Gastrocnemius medialis (tissue), 4 donors: ENCODE measurements at places on chromosomes 1 and 21. TPM values are rescaled to one million over a fixed set of nuclear protein-coding genes. Genes with fewer than 3 reads are reported as not detected.

RXFP4 gene
- not detected for total RNA-seq

GRCh38 chr21:34202553-34203372 lies 129.4 kb downstream of the MRPS6 start:
- peak; percentile 43 for DNase-seq
- H3K27ac ChIP-seq = peak overlapping the region; percentile 84
- H3K36me3 ChIP-seq = no peaks in the 10 kb centered on the region
- H3K4me1 ChIP-seq = peaks cover 43% of the 10 kb centered on the region
- H3K4me3 ChIP-seq = no peak overlapping the region

- H3K27me3 ChIP-seq = no peaks in the 10 kb centered on the region
- no peak for DNase-seq
- H3K36me3 ChIP-seq = no peaks in the 10 kb centered on the region
- no peak overlapping the region for H3K4me3 ChIP-seq
These were observed 154.5 kb downstream of the DENND1B start for GRCh38 chr1:197620714-197621163.

- no peaks in the 10 kb centered on the region for H3K4me1 ChIP-seq
- no peaks in the 10 kb centered on the region for H3K36me3 ChIP-seq
- H3K4me3 ChIP-seq = no peak overlapping the region
- H3K27me3 ChIP-seq = no peaks in the 10 kb centered on the region
- DNase-seq = no peak
These were observed 54.7 kb downstream of the LHX8 start for GRCh38 chr1:75188892-75189291.

GRCh38 chr1:92445865-92446264 lies 40.9 kb downstream of the GFI1 start:
- no peaks in the 10 kb centered on the region for H3K36me3 ChIP-seq
- H3K27ac ChIP-seq = no peak overlapping the region
- DNase-seq = no peak
- no peaks in the 10 kb centered on the region for H3K27me3 ChIP-seq
- no peak overlapping the region for H3K4me3 ChIP-seq
- H3K4me1 ChIP-seq = no peaks in the 10 kb centered on the region

- peaks cover 2% of the 10 kb centered on the region for H3K27me3 ChIP-seq
- no peaks in the 10 kb centered on the region for H3K4me1 ChIP-seq
- no peak for DNase-seq
- H3K27ac ChIP-seq = no peak overlapping the region
These were observed 324.3 kb upstream of the POU3F1 start for GRCh38 chr1:38370716-38371504.
